A549 treated with AZD2906 at 1 μM for 4 hours (cell line): ENCODE measurements at places on chromosomes 6 and 20. TPM values are rescaled to one million over a fixed set of nuclear protein-coding genes. Genes with fewer than 3 reads are reported as not detected.

Gene MCHR2
- not detected in 5 replicates for total RNA-seq

Gene SLC35D3
- 0.05 to 0.09 TPM (median 0.09 TPM) in 4 of 5 replicates, not detected in the other for total RNA-seq

Gene OPRM1
- total RNA-seq, result not detected in 5 replicates

Gene HLA-DQB1
- not detected in 5 replicates for total RNA-seq

Gene CYP21A2
- total RNA-seq, result 0.06 TPM in 1 of 5 replicates, not detected in the others

Gene RNF39
- 0.03 to 0.06 TPM (median 0.05 TPM) in 4 of 5 replicates, not detected in the other for total RNA-seq

Gene OR14J1
- total RNA-seq, result not detected in 5 replicates

Gene HACE1
- total RNA-seq, result 1.9 to 3.3 TPM (median 2.9 TPM) in 5 replicates

Gene FNDC1
- 0.06 to 0.13 TPM (median 0.10 TPM) in 5 replicates for total RNA-seq

Gene PKIB
- 0.53 to 0.94 TPM (median 0.63 TPM) in 5 replicates for total RNA-seq

Gene DEFB124
- 0.42 TPM in 1 of 5 replicates, not detected in the others for total RNA-seq

Gene TDP2
- 26.0 to 31.1 TPM (median 27.1 TPM) in 5 replicates for total RNA-seq

Gene TINAG
- total RNA-seq, result 0.20 TPM in 1 of 5 replicates, not detected in the others

Gene ZSCAN16
- total RNA-seq, result 3.6 to 4.7 TPM (median 4.0 TPM) in 5 replicates

Gene SLC17A4
- not detected in 5 replicates for total RNA-seq
